ENCODE measurements at places on chromosomes 3 and 15.

- DNase-seq = no peak
Measured at GRCh38 chr3:62562017-62562416, 188.7 kb upstream of the FEZF2 start.

DNA sequence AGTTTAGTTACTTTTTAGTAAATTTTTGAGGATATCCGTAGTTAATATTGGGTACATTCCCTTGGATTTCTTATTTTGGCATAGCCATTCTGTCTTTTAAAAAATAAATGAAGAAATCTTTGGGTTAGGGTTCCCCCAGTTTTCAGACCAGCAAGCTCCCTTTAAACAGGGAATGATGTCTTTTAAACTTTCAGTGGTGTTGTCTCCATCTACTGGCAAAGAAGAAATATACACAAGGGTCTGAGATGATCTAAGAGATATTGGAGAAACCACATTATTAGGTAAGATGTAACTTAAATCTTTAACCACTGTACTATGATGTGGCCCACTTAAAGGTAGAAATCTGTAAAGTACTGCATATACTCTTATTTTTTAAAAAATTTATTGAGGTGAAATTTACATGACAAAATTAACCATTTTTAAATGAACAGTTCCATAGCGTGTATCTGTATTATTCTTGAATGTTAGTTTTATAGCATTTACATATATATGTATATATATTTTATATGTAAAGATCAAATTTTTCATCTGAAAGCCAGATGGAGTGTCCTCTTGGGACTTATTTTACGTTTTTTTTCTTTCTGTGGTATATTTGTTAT lies 35.1 kb upstream of the EIF3J start:
- DNase-seq = peak; percentile 61

DNA sequence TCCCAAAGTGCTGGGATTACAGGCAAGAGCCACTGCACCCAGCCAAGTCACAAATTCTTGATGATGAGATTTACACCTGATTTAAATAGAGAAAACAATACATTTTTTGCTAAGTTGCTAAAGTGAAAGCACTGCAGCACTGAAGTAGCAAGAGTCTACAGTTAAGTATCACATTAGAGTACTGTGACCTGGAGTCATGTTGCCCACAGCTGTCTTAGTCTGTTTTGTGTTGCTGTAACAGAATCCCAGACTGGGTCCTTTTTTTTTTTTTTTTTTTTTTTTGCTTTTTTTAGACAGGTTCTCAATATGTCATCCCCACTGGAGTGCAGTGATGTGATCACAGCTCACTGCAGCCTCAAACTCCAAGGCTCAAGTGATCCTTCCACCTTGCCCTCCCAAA lies 23.2 kb upstream of the GNB4 start:
- DNase-seq = no peak

DNA sequence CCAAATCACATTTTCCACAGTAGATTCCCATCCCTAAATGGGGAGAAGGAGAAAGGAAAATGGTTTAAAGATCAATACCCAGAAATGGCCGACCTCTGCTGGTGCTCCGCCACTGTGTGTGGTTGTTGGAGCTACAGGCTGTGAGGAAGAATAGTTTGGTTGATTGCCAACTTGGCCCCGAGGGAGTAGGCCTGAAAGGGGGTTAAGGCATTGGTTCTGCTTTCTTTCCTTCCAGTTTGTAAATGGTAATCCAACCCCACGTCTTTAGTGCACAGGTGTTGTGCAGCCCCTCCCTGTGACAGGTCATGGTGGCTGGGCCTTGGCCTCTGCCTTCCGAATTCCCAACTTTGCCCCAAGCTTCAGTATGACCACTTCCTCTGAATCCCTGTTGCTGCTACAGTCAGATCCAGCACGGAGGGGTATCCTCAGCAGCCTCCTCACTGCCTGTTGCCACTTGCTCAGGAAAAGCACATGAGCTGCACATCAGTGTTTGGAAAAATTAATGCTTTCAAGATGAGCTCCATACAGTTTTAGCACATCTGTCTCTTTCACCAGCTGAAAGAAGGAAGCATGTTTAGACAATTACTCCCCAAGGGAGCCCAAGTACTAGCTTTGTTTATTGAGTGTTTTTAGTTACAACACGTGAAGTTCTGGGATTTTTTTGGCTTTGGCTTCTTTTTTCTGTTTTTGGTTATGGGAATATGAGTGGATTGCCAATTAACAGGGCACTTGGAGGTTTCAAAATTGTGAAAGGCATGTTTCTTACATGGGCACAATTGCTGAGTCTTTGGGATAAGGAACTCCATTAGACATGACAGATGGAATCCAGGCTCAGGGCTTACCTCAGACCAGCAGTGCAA lies 92.3 kb upstream of the ROPN1 start:
- no peak for DNase-seq

DNA sequence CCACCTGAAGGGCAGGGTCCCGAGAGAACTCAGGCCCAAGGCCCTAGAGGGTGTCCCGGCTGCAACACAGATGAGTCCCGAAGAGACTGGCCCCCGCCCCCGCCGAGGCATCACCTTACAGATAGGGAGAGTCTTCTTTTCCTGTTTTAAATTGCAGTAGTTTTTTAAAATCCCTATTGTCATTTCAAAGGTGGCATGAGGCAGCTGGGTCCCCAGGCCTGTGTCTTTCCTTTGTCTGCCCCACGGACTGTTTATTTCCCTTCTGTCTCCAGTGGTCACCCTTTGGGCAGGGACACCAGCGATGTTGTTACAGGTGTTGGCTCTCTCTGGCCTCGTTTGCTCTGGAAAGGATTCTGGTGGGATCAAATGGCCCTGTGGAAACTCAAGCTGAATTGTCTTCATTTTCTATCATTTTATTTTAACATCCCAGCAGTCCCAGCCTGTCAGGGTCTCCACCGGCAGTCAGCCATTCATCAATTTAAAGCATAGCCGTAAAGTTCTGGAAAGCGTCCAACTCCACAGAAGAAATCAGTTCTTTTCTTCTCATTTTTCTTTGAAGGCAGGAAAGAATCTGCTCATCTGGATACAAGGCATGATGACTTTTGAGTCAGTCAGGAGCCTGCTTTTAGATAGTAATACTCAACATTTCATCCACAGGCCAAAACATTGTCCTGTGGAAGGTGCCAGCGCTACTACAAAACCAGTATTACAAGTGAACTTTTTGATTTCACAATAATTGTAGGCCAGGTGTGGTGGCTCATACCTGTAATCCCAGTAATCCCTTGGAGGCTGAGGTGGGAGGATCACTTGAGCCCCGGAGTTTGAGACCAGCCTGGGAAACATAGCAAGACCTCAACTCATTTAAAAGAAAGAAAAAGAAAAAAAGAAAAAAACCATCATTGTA lies 96.2 kb downstream of the HES1 start:
- no peak for DNase-seq

DNA sequence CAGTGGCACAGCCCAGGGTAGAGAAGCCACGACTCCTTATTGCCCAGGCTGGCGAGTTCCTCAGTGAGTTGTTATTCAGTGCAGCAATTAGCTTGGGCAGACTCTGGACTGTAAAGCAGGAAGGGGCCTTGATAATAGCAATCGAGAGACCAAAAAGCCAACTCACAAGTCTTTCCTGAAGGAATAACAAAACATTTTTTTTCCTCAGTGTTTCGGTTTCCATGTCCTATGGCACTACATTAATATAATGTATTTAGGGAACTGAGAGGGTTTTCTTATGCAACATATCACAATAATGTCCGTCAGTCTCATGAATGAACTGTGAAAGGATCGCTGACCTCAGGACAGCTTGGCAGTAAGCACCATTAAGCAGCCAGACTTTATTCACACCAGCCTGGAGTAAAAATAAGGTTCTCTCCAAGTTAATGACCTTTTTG lies 248.9 kb upstream of the TBL1XR1 start:
- no peak for DNase-seq

GRCh38 chr3:184713040-184713355 lies 1.1 kb upstream of the MAGEF1 start:
- no peak for DNase-seq
